ENCODE measurements at places on chromosomes 7 and 10.

DNA sequence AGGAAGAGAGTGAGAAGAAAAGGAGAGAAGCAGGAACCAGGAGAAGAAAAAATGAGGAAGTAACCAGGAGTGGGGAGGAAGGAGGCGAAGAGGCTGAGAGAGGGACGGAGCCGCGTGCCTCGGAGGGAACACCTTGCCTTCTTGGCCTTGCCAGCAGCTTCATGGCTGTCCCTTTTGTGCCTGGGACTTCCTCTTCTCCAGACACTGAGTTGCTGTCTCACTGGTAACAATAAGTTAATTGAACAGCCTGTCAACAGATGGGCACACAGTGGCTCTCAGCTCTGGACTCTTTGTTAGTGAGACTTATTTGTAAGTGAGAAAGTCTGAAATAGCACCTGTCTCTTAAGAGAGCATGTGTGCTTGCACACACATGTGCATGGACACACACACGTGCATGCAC, 83.2 kb downstream of the GATA3 start:
- no peak for DNase-seq

DNA sequence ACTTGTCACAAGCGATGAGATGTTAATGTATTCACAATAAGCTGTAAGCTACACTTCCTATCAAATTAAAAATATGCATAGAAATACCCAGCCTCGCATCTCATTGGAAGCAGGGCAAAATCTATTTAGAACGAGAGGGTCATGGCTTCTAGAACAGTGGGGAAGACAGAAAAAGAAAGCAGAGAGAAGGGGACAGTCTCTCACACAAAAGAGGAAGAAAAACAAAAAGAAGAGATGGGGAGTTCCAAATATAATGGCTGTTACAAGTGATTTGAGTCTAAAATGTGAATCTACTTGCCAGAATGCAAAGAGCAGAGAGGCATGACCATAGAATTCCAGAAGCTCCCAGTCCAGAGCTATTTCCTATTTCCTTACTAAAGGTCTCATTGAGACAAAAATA, 13.8 kb downstream of the LRRN3 start:
- DNase-seq, result no peak

DNA sequence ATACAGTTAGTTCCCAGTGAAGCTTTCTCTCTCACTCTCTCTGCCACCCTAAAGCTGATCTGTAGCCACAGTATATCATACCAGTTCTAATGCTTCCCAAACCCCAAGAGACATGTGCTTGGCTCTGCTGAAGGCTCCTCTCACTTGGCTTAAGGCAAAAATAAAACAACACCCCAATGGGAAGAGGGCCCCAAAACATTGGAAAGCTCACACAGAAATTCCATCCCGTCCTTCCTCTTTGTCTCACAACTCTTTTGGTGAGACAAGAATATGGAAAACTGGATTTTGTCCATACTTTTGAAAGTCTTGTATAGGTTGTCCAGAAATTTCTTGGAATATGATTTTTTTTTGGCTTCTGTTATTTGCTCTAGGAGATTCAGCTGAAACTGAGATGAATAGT, 56.1 kb upstream of the WNT16 start:
- no peak for DNase-seq

DNA sequence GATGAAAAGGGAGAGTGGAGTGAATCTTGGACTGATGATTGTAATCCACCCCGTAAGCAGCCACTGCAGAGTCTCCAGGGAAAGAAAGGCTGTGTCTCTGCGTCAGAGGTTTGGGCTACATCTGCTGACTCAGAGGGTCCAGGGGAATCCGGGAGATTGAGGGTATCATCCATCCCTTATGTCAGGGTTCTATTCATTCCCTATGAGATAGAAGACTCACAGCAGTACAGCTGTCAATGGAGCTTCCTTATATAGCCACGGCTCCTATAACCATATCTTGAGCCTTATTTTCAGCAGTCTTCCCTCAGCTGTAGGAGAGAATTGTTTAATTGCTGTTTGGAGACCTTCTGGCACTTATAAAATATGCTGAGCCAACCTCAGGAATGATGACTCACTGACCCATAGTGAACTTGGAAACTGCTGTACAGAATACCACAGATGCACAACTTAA, 558.2 kb upstream of the PFKP start:
- no peak for DNase-seq

DNA sequence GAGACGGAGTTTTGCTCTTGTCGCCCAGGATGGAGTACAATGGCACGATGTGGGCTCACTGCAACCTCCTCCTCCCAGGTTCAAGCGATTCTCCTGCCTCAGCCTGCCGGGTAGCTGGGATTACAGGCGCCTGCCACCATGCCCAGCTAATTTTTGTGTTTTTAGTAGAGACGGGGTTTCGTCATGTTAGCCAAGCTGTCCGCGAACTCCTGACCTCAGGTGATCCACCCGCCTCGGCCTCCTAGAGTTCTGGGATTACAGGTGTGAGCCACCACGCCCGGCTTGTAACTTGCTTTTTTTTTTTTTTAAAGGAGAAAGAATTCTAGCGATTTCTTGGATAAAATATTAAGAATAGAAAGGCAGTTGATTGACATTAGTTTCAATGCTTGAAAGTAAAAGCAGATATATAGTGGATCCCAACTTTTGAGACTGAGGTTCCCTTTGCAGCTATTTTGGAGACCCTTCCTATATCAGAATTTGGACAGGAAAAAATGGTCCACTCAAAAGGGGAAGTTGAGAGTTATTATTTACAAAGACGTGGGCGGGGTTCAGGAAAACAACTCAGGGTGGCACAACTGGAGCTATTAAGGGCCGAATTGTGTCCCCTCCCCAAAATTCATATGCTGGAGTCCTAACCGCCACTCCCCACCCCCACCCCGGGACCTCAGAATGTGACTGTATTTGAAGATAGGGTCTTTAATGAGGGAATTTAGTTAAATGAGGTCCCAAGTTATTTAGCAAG, 1.3 kb upstream of the ERCC6 start:
- DNase-seq, result no peak

DNA sequence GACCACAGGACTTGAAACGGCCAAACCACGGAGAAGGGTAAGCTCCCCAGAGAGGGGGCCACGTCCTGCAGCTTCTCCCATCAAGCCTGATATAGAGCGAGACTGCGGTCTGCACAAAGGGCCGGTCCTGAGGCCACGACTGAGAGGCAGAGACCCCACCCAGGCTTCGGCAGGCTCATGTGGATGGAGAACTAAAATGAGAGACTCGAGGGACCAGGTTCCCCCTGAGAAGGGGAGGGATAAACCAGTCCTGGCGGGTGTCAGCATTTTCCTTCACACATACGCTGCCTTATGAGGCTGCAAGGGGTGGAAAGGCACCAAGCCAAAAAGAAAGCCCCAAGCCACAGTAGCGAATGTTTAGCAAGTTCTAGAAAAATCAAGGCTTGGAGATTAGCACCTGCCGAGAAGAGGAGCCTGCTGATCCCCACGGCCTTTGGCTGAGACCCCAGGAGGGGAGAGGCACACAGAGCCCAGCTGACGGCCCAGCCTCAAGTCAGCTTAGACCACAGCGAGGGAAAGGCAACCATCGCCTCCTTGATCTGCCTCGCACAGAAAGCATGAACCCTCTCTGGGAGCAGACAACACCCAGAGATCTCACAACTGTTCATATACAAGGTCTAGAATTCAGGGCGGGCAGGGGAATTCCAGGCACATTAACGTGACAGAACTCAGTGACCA, 92.6 kb upstream of the RNF32 start:
- DNase-seq, result no peak

- DNase-seq, result no peak
Measured at GRCh38 chr10:62025134-62025794, 123.8 kb downstream of the ARID5B start.

GRCh38 chr10:110698782-110699201, 54.7 kb downstream of the RBM20 start:
- DNase-seq, result peak; percentile 90

DNA sequence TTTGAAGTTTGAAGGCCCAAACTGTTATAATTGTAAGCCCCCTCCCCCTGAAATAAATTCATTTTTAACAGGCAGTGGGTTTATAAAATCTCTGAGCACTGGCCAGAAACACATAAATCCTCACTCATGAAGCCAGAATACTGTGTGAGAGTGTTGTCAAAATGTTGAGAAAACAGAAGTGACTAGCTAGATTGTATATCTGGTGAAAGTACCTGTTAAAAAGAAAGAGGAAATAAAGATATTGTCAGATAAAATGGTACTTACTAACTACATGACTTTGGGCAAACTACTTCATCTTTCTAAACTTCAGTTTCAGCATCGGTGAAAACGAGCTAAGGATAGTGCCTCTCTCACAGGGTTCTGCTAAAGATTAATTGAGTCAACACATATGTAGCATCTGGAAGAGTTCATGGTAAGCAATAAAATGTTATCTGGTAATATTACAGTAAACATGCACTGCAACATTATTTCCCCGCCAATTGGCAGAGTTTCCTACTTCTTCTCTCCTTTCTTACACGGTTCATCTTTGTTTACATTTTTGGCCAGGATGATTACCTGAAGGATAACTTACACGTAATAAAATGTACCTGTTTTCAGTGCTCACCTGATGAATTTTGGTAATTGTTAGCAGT, 202.5 kb upstream of the CHRM2 start:
- DNase-seq, result no peak

- no peak for DNase-seq
Measured at GRCh38 chr10:101075775-101076174, 14.0 kb downstream of the KAZALD1 start.

Measured in tongue (tissue), 3 donors.